ENCODE measurements at places on chromosomes 5 and 9.

DNA sequence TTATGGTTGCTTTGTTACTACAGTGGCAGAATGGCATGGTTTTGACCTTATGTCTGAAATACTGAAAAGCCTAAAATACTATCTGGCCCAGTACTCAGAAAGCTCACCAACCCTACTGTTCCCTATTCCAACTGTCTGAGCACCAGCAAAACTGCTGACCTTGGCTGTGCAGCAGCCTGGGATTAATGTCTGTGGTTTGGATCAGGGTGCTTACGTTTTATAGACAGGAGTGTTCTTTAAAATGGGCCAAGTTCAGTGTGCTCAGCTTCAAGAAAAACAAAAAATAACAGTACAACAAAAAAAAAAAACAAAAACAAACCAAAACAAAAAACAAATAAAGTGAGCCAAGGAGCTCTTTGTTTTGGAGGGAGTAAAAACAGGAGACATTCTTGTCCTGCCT, 36.4 kb downstream of the SLC28A3 start:
- no peak for DNase-seq

DNA sequence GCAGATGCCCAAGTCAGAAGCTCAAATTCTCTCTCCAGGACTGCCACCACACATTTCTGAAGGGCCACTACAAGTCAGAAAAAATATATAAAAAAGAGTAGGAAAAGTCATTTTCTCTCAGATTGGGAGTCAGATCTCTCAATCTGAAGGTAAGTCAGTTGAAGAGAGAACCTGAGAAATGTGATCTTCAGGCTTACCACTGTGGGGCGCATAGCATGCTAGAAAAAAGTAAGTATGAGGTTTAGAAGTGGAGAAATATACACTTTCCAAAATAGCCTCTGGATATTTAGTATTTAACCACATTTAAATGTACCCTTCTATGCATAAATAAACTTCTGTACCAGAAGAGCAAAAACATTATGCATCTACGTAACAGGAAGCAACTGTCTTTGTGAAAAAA, 800.7 kb upstream of the CTNND2 start:
- DNase-seq: no peak

- DNase-seq: no peak
Measured at GRCh38 chr9:102778746-102779145, 216.4 kb upstream of the CYLC2 start.

DNA sequence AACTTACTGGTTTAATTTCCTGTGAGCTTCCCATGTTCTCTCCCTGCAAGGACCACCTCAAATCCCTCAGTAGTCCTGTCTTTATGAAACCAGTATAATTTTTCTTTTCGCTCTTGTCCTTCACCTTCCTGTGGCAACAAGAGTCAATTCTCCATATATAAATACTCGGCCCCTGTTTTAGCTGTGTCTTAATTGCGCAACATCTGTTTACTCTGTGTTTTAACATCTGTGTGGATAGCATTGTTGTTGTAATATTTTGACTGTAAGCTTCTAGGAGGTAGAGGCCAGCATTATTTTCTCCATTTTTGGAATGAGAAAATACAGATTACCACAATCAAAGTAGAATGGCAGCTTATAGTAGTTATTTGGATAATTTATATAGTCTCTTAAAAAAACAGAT, 30.2 kb upstream of the CDKN2B start:
- DNase-seq: no peak

GRCh38 chr9:134691695-134692572, 50.3 kb downstream of the COL5A1 start:
- no peak for DNase-seq
